ENCODE measurements at places on chromosomes 1 and 21. TPM values are rescaled to one million over a fixed set of nuclear protein-coding genes. Genes with fewer than 3 reads are reported as not detected.

C1orf210 gene
- total RNA-seq, result not detected

DNA sequence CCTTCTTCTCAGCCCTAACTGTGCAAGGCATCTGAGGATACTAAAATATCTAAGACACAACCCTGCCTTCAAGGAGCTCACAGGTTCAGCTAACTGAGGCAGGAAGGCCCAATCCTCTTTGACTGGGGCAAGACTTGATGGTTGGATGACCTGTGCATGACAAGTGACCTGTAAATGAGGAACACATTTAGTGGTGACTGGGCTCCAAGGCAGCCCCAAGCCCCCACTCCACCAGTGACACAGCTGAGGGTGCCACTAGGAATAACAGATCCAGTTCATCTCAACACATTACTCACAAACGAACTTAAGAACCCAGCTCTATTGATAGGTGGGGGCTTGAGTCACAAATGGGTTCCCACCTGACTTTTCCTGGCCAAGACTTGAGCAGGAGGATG is 244.7 kb upstream of the IRF2BP2 start:
- DNase-seq, result no peak

DNA sequence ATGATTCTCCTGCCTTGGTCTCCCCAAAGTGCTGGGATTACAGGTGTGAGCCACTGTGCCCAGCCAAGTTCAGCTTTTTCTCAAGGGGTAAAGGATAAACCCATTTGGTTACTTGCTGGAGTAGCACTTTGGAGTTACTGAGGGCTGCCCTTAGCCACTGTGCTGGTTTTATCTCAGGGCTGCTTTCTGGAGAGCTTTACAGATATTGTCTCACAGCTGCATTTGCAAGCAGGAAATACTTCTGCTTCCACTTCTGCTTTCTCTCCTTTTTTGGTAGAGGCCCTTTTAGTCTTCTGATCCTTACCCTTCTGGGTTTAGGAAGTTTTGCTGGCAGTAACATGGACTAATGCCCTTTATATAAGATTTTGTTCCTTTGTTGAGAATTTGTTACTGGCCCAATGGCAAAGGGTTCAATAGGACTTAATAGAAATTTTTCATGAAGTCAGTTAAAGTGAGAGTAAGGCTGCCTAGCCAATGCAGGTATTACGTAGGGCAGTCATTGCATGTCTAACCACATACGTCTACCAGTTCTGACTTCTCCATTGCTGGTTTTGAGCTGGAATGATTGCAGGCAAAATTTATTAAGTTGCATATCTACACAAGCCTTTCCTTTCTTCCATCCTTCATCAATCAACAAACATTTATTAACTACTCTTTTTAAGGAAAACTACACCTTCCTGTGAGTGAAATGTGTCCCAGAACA is 24.4 kb downstream of the CAP1 start:
- DNase-seq, result no peak

ATP1A2 gene
- total RNA-seq, result not detected

- DNase-seq, result no peak
Measured at GRCh38 chr1:104084380-104084779, 334.7 kb downstream of the AMY1C start.

RIPPLY3 gene
- 0.10 TPM for total RNA-seq

DNA sequence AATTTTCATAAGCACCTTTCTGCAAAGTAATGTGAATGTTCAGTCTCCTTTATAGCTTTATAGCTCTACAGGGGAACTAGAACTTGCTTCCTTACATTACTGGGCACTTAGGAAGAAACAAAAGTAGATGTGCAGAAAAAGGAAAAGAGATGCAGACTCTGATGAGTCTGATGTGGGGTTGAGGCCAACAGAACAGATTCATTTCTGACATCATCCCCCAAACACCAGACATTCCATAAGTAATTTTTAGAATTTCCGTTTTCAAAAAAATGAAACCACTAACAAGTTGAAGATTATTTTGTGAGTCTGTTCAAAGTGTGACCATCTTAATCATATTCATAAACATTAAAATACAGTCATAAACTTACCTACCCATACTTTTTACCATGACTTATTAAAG is 96.0 kb downstream of the NRIP1 start:
- no peak for DNase-seq

DNA sequence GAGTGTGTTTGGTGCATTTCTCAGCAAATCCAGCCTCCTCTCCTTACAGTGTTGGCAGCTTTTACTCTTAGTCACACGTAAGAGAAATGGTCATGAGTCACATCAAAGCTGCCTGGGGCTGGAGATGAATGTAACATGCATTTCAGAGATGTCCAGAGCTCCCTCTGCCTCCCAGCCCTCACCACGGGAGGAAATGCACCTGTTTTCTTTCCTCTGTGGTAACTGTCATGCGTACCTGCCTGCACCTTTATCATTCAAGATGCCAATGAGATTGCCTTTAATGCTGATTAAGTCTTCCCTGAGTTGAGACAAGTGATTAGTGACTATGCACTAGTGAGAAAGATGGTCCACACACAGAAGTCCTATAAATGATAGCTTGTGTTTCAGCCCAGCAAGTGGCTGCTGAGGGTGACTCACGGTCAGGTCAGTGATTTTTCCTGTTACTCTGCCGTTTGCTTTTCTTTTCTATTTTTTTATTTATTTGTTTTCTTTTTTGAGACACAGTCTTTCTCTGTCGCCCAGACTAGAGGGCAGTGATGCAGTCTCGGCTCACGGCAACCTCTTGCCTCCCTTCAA is 277.3 kb upstream of the FMN2 start:
- DNase-seq, result peak; percentile 6

RGSL1 gene
- not detected for total RNA-seq

GRCh38 chr1:210624722-210625121 is 296.0 kb downstream of the HHAT start:
- DNase-seq, result no peak

KPRP gene
- total RNA-seq, result not detected

DNA sequence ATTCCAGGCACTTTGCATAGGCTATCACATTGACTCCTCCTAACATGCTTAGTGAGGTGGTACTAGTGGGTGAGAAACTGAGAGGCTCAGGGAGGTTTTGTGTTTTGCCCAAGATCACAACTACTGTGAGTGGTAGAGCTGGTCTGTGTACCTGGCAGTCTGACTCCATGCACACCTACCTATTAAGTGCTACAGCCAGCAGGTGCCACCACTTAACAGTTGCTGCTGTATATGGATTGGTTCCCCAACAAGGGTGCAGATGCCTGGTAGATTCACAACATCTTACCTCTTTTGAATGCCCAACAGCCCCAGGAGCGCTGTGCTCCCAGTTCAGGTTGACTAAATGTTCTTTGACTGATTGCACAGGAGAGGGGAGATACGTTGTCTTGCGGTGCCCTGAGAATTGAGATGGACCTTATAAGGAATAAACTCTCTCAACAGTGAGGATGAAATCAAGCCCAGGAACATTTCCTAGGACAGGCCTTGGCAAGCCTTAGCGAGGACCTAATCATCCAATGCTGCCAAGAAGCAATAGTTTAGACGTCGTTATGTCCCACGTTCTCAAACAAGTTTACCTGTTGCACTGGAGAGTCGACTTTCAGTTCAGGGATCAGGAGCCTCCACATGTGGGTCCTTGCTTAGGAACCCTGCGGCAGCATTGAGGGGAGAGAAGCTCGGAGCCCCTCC is 78.9 kb upstream of the F3 start:
- no peak for DNase-seq
